AG09309 (cell line): ENCODE measurements at places on chromosomes 13 and 19.

DNA sequence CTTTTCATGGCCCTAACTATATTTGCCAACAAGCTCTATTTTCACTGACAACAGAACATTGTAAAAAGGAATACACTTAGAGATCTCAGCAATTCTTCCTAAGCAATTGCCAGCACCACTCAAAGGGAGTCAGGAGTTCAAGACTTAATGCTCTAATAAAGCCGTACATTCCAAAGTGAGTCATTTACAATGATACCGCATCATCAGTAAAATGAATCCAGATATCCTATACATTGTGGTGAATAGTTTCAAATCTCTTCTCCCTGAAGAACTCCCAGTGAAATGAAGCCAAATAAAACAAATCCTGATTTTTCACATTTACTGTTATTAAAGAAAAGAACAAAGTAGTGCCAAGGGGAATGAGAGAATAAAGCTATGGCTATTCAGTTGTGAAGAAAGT is 2898.7 kb upstream of the PCDH20 start:
- no peak for DNase-seq

- DNase-seq = no peak
These were observed 17.9 kb downstream of the DOCK9 start for GRCh38 chr13:98959786-98960605.

DNA sequence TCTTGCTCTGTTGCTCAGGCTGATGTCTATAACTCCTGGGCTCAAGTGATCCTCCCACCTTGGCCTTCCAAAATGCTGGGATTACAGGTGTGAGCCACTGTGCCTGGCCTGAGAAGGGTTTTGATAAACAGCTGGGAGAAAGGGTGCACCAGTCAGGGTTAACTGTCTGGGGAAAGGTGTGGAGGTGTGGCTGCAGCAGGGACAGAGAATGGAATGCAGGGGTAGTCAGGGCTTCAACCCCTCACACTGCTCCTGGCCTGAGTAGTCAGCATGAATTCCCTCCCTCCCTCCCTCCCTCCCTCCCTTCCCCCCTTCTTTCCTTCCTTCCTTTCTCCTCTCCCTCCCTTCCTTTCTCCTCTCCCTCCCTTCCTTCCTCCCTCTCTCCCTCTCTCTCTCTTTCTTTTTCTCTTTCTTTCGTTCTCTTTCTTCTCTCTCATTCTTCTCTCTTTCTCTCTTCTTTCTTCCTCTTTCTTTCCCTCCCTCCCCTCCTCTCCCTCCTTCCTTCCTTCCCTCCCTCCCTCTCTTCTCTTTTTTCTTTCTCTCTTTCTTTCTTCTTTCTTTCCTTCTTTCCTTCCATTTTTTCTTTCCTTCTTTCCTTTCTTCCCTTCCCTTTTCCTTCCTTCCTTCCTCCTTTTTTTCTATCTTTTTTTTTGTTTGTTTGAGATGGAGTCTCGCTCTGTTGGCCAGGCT is 16.0 kb downstream of the MYO1F start:
- no peak for DNase-seq

GRCh38 chr13:105370011-105370650 is 1165.3 kb downstream of the EFNB2 start:
- DNase-seq = no peak

DNA sequence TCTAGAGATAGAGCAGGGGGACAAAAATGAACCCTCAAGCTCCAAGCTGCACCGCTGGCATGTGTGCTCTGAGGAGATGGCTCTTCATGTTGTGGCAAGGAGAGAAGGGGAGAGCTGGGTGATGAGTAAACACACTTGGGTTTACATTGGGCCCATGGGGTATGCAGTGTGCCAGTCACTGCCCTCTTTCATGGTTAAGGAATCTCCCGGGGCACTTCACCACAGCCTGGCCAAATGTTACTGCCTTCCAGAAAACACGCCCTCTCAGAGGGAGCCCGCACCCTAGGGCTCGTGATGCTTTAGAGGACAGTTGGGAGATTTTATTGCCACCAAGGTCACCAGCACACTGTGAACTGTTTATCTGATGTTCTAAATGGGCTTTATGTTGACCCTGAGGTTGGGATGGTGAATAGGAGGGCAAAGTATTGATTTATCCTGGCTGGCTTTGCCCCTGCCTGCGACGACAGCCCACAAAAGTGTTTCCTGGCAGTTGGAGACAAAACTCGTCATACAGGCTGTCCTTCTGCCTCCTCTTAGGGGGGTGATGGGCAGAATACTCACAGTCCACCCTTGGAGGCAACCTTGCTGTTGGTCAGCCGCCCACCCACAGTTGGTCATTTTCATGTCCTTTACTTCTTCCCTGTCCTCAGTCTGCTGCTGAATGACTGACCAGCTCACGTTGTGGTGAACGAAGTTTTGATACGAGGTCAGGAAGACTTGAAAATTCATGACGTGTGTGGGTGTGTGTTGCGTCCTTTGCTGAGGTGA is 156.9 kb downstream of the STK24 start:
- no peak for DNase-seq

- no peak for DNase-seq
These were observed 161.1 kb downstream of the DCT start for GRCh38 chr13:94318418-94318817.

DNA sequence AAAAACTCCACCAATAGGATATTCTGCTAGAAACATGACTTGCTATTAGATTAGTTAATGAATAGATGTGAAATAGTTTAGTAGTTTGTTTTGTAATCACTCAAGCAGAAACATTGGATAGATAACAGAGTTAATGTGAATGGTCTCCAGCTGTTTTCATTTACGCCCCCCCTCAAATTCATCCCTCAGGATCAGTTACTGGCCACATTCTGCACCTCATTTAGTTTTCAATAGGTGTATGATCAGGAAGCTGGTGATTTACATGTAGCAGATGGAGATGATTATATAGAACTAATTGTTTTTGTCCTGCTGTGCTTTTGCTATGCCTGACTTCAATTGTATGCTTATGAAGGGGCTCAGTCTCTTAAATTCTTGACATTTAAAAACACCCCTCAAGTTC is 759.0 kb downstream of the SLITRK6 start:
- no peak for DNase-seq

DNA sequence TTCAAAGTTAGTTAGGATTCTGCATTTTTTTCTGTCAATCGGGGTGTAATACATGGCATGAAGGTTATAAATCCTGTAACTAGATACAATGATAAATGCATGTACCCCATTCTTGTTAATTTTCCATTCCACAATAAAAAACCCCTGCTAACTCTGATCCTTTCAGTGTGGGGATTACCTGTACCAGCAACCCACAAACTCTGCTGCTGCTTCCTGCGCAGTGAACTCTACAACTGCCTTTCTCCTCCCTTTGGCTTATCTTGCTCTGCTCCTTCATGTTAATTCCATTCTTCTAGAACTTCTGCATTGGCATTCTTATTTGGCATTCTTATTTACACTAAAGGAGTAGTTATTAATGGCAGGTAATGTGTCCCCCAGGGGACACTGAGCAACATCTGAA is 273.1 kb downstream of the KLF12 start:
- no peak for DNase-seq

GRCh38 chr13:45658586-45659235 is 43.2 kb upstream of the ERICH6B start:
- peak; percentile 66 for DNase-seq

DNA sequence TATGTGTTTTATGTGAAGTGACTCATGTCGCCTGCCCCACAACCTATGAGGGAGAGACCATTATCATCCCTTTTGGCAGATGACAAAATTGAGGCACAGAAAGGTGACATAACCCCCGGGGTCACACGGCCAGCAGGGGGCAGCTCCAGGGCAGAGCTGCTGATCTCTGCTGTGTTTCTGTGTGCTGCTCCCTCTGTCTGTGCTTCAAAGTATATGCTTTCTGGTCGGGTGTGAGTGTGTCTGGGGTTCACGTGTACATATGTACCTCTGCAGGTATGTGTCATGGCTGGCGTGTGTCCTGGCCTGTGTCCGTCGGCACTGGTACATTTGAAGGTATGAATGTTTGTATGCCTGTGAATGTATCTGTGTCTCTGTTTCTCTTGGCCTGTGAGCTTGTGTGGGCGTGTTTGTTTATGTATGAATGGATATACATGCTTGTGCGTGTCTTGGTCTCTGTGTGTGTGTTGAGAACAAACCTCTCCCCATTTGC is 7.1 kb downstream of the LIPE start:
- no peak for DNase-seq

- no peak for DNase-seq
These were observed 2.9 kb downstream of the PROSER3 start for GRCh38 chr19:35760711-35761349.
